ENCODE measurements at places on chromosomes 1 and 21. TPM values are rescaled to one million over a fixed set of nuclear protein-coding genes. Genes with fewer than 3 reads are reported as not detected.

DNA sequence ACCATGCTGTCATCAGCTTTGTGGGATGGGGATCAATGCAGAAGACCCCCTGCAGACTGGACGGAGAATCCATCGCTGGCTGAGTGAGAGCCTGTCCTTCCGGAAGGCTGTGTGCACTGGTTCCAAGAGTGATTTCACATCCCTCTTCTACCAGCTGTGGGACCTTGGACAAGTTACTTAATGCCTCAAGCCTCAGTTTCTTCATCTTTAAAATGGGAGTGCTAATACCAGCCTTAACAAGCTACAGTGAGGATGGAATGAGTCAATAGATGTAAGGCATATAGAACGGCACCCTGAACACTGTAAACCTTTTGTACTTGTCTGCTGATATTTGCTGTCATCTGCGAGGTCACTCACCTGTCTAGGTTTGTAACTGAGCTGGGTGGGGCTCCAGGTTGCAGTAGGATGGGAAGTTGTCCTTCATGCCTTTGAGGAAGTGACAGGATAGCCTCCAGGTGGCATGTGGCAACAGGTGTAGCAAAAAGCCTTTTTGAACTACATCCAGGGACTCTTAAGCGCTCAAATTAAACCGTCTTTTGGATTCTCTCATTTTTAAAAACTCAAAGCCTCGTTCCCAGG is 27.5 kb downstream of the TMEM51 start:
- H3K27ac ChIP-seq = no peak overlapping the region
- H3K4me1 ChIP-seq = peaks cover 59% of the 10 kb centered on the region
- H3K27me3 ChIP-seq = no peaks in the 10 kb centered on the region
- DNase-seq = no peak

DNA sequence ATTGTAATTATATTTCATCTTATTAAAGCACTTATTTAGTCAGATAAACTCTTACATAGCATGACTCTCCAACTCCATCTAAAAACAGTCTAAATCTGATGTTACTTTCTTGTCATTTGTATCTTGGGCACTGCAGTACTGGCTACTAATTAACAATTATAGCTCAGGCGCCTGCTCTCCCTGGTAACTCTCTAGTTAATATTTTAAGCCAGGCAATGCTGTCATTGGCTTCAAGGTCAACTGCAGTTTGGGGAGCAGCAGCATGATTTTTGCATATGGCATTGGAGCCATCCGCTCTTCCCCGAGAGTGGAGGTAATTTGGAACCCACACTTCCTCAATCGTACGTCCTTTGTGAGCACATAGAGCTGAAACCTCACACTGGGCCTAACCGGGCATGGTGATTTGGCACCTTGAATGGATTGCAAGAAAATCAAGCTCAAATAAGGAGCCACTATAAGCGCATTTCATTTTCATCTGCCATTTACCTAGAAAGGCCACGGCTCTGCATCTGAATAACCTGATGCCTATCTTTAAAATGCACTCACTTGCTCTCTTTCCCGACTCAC is 187.7 kb downstream of the KAZN start:
- no peaks in the 10 kb centered on the region for H3K36me3 ChIP-seq
- no peaks in the 10 kb centered on the region for H3K27me3 ChIP-seq
- H3K27ac ChIP-seq = no peak overlapping the region
- H3K4me1 ChIP-seq = peaks cover 66% of the 10 kb centered on the region

GRCh38 chr1:87961992-87962391 is 633.3 kb downstream of the LMO4 start:
- H3K27ac ChIP-seq = no peak overlapping the region
- no peaks in the 10 kb centered on the region for H3K36me3 ChIP-seq
- H3K27me3 ChIP-seq = no peaks in the 10 kb centered on the region
- no peak overlapping the region for H3K4me3 ChIP-seq
- DNase-seq = no peak
- peaks cover 9% of the 10 kb centered on the region for H3K4me1 ChIP-seq

DNA sequence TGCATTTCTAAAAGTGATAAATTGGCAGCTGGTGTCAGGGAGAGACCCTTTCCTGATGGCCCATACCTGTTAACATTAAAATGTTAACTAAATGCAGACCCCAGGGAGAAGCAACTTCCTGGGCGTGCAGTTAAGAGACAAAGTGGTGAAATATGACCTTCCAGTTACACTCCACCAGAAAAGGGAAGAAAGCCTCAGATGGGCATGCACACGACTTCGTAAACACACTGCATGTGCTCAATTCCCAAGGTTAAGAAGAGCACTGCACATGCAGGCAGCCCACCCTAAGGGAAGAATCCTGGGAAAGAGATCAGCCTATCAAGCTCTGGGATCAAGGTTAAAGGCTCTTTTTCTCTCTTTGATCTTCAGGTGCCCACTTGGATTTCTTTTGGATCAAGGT is 9.7 kb upstream of the GBP6 start:
- H3K4me1 ChIP-seq = peaks cover 15% of the 10 kb centered on the region
- H3K4me3 ChIP-seq = no peak overlapping the region
- H3K27me3 ChIP-seq = no peaks in the 10 kb centered on the region
- H3K36me3 ChIP-seq = no peaks in the 10 kb centered on the region
- DNase-seq = no peak

GJB5 gene
- total RNA-seq = 0.55 TPM

GRCh38 chr1:208153386-208153785 is 90.8 kb downstream of the PLXNA2 start:
- H3K4me3 ChIP-seq = no peak overlapping the region
- no peaks in the 10 kb centered on the region for H3K36me3 ChIP-seq
- no peak for DNase-seq
- no peaks in the 10 kb centered on the region for H3K27me3 ChIP-seq
- peaks cover 11% of the 10 kb centered on the region for H3K4me1 ChIP-seq

DNA sequence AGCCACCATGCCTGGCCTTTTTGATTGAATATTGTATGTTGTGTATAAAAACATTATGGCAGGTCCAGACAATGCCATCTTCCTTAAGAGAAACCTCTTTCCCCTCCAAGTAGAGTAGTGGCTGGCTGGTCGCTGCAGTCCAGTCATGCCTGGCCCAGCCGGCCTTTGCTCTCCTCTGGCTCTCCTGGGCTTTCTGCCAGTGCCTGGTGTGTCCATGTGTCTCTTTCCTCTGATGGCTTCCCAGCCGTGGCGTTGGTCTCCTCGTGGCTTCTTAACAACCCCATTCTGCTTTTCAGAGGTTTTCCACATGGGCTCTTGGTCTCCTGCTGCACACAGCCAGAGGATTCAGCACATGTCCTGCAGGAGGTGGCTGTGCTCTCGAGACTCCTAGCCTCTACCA is 58.7 kb downstream of the DIP2A start:
- no peak overlapping the region for H3K27ac ChIP-seq
- peaks cover 27% of the 10 kb centered on the region for H3K36me3 ChIP-seq
- no peak for DNase-seq
- H3K4me3 ChIP-seq = no peak overlapping the region
- no peaks in the 10 kb centered on the region for H3K27me3 ChIP-seq

Measured in WTC11 (cell line).